Stimulated activated CD4-positive, alpha-beta T cell treated with anti-CD3 and anti-CD28 coated beads, TNF-alpha, amount 100 ng/mL, for 4 hours (primary cell): ENCODE measurements at places on chromosomes 1 and 21.

GRCh38 chr1:22737374-22738068 is 26.9 kb downstream of the EPHB2 start:
- DNase-seq: no peak

DNA sequence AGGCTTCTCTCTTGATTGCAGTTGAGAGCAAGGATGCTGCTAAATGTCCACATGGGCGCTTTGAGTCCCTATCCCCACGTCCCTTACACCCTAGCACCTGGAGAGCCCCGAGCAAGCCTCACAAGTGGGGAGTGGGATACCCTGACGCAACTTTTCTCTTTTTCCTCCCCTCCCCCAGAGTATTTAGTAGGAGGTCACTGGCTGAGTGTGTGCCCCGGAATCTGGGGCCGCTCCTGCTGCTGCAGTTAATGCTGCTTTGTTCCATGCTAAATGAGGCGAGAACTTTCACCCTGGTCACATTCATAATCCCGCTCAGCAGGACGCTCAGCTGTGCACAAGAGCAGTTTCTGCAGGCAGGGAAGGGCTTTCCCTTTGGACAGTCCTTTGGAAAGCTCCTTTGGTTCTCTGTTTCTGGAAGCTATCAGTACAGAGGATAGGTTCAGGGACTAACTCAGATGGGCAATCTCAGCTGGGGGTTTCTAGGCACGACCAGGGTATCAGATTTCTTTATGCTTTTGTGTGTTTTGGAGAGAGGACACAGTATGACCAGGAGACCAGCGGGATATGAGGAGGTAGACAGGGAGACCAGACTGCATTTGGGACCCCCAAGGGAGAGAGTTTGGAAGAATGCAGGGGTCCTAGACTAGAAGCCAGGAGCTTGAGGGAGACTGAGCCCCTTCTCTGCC is 75.9 kb downstream of the NOS1AP start:
- DNase-seq: no peak

- no peak for DNase-seq
Measured at GRCh38 chr1:71228742-71229365, 148.0 kb upstream of the ZRANB2 start.

GRCh38 chr1:211742889-211743529 is 67.6 kb upstream of the NEK2 start:
- DNase-seq: no peak

GRCh38 chr1:9530320-9530719 is 8.9 kb upstream of the SLC25A33 start:
- no peak for DNase-seq
